ENCODE measurements at places on chromosomes 13 and 19.

DNA sequence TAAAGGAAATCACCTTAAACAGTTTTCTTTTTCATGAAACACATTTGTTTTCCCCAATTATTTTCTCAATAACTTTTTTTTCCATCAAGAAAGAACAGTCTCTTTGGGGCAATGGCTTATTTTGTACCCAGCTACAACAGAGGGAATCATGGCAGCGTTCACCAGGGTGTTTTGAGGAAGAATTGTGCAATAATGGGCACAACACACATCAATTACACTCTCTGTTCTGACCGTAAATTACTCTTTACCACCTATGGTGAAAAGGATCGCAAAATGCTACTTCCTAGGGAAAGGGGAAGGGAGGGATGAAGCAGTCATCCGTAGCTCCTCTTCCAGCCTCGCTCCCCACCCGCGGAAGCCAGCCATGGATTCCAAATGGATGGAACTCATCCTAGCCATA is 38.6 kb downstream of the TMTC4 start:
- no peak for DNase-seq

DNA sequence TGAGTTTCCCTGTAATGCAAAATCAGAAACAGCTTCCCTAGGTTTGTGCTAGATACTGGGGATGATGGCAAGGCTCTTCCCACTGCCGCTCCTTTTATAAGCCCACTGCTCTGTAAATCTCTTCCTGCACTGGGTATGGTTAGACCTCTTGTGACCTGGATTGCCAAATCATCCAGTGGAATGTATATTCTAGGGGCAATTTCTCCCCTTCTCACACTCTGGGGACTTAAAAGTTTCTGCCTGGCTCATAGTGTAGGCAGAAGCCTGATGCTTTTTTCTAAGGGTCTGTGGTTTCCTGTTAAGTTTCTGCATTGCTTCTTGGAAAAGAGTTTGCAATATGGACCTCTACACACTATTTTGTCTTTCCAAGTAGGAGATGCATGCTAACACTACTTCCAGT is 1582.0 kb upstream of the PCDH20 start:
- no peak for DNase-seq

- DNase-seq, result peak; percentile 49
Observed at GRCh38 chr19:39410017-39410830, 2.2 kb upstream of the PLEKHG2 start.

- no peak for DNase-seq
Observed at GRCh38 chr13:42109957-42110356, 61.5 kb downstream of the DGKH start.

DNA sequence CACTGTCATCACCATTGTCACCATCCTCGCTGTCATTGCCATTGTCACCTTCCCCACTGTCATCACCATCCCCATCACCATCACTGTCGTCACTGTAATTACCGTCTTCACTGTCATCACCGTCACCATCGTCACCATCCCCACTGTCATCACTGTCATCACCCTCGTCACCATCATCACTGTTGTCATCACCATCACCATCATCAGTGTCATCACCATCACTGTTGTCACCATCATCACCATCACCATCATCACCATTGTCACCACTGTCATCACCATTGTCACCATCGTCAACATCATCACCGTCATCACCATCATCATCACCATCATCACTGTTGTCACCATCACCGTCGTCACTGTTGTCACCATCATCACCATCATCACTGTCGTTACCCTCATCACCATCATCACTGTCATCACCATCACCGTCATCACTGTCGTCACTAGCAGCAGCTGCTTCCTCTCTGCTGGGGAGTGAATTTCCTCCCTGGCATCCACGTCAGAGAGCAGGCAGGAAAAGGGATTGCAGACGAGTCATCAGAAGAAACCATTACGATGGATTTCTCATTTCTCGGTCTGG is 27.3 kb downstream of the TMEM255B start:
- DNase-seq, result no peak

All from NCI-H446 (cell line).